Activated CD8-positive, alpha-beta memory T cell treated with anti-CD3 and anti-CD28 coated beads, Interleukin-2, amount 50 U/mL, for 48 hours (primary cell): ENCODE measurements at places on chromosomes 16 and 17.

DNA sequence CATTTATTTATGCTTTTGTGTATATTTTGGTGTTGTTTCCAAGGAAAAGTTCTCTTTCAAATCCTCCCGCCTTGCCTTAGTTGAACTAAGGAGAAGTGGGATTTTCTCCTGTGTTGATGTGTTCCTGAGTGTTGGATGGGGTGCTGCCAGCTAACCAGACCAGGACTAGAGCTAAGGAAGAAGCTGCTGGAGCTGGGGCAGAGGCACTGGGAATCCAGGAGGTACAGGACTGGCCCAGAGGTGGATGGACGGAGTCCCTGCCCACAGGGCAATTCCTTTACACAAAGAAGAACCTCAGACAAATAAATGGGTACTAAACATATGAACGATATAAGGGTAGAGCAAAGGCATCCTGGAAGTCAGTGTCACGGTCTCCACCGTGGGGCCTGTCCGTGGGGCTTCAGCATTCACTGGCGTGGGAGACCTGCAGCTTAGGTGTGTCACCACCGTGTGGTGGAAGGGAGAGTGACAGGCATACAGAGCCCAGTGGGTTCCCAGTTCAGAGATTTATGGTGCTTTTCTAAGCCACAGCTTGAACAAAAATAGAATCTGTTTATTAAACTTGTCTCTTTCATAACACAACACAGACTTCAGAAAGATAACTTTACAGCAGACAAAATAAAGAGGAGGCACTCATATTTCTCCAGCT is 270.7 kb downstream of the NTN1 start:
- peak; percentile 69 for DNase-seq

- DNase-seq, result no peak
These were observed 666 bp upstream of the METTL9 start for GRCh38 chr16:21598701-21599121.

DNA sequence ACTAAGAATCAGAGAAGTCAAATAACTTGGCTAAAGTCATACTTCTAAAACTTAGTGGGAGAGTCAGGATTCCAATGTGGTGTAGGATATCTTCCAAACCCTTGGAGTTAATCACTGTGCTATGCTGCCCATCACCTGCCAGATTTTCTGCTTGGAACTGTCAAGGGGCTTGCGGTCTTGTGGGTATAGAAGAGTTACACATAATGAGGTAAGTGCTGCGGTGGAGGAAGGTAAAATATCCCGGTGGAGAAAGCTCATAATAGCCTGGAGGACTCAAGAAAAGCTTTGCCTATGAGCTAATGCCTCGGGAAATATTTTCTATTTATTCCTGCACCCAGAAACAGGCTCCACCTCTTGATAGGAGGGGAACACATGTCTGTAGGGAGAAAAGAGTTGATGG is 195.6 kb downstream of the UTP18 start:
- no peak for DNase-seq

DNA sequence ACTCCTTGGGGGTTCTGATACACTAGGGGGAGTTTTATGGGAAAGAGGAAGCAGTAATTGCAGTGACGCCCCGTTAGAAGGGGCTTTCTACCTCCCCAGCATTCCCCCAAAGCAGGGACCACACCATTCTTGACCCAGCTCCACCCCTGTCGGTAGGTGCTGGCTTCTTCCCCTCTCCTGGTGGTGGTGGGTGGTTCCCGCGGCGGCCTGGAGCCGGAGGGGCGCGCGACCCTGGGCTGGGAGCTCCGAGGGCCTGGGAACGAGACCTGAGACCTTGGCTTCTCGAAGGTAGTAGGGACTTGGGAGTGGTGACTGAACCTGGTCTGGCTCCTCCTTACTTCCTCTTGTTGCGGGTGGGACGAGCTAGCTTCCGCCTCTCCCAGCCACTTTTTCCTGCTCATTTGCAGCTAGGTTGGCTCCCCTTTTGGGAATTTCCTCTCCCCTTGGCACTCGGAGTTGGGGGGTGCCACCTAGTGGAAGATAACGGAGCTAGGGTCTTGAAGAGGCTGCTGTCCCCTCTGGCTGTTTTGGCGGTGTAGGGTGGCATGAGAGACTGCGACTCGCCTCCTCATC is 438 bp downstream of the GRN start:
- no peak for DNase-seq

- DNase-seq, result no peak
These were observed 47.9 kb downstream of the CBFA2T3 start for GRCh38 chr16:88929091-88929445.

- no peak for DNase-seq
These were observed 5.1 kb upstream of the HEXIM1 start for GRCh38 chr17:45143094-45143670.

DNA sequence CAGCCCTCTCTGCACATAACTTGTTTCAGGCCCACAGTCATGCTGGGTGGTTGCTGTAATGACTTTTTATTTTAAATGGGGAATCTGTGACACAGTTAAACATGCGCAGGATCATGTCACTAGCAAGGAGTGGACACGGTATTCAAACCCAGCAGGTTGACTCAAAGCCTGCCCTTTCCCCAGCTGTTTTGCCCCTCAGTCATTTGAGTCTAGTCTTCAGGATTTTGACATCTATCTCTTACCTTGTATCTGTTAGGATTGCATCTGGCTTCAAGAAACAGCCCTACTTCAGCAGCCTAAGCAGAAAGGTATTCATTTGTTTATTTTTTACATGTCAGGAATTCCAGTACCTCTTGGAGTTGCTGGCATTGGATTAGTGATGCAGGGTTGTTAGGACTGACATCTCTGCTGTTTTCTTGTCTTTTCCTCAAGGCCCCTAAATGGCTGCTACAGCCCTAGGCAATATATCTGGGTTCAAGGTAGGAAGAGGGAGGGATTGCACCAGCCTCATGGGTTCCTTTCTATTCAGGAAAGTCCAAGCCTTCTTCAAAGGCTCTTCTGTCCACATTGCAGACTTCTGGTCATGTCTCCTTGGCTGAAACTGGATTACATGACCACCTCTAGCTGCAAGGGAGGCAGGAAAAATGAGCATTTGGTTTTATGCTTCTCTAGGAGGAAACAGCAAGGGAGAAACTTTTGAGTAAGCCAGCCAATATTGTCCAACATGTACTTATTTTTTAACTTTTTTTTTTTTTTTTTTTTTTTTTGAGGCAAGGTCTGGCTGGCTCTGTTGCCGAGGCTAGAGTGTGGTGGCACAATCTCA is 22.8 kb downstream of the ABCC1 start:
- DNase-seq, result no peak

DNA sequence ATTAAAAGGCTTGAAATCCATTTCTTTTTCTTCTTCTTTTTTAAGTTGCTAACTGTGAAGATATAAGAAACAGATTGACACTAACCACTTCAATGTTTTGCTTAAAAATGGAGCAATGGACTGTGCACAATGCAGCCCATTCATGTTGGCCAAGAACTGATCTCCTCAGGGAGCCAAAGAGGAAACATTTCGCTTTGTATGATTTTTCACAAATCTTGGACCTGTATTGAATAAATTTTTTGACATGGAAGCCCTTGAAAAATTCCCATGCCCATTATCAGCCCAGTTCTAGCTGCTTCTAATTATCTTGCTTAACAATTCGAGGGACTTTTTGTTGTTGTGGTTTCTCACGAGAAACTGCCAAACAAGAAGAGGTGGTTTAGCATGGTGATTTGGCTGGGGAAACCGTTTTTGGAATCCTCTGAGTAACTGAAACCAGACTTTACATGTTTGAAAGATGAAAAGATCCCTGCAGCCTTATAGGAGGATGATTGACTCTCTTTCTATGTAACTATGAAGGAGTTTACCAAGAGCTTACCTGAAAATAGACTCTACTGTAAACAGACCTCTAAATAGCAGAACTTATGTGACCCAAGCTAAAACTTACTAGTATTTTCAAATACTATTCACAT is 1389.4 kb upstream of the GOT2 start:
- no peak for DNase-seq

DNA sequence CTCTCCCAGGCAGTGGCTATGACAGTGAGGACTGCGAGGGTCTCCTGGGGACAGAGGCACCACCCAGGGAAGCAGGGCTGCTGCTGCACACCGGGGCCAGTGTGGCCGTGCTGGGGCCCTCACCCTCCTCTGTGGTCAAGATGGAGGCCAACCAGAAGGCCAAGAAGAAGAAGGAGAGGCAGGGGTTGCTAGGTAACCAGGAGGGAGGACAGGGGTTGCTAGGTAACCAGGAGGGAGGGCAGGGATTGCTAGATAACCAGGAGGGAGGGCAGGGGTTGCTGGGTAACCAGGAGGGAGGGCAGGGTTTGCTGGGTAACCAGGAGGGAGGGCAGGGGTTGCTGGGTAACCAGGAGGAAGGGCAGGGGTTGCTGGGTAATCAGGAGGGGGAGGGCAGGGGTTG is 55.2 kb downstream of the ACTG1 start:
- no peak for DNase-seq

DNA sequence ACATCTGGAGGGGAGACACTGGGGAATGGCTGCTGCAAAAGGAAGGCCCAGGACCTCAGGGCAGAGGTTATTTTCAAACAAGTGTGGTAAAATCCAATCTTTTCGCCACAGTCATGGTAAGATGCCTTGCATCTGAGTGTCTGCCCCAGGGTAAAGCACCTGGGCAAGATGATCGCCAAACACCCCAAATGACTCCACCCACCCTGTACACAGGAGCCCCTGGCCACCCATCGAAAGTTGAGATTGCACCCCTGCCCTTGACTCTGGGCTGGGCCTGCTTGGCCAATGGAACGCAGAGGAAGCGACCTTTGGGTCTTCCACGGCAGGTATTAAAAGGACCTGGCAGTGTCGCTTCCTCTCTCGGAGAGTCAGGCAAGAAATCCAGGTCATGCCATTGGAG is 88.8 kb downstream of the C16orf95 start:
- DNase-seq, result no peak

- no peak for DNase-seq
These were observed 10.0 kb downstream of the RGS11 start for GRCh38 chr16:265711-266110.

- DNase-seq, result no peak
These were observed 236.1 kb downstream of the ZNF423 start for GRCh38 chr16:49619811-49620157.

GRCh38 chr17:17382065-17382459 is 78.9 kb downstream of the NT5M start:
- no peak for DNase-seq

GRCh38 chr16:66007717-66008116 is 358.8 kb upstream of the CDH5 start:
- no peak for DNase-seq

DNA sequence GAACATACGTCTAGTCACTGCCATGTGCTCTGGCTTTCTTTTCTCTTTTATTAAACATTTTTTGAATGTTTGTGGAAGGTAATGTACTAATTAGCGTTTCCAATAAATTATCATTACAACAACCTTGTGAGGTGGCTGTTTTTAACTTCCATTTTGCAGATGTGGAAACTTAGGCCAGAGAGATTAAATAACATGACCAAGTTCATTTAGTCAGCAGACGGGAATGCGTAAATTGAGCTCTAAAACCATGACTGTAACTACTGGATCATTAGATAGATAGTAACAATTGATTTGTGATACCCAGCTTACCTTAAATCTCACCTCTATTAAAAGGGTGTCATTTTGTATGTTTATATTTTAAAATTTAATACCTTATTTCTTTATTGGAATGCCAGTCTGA is 49.4 kb downstream of the RABEP1 start:
- no peak for DNase-seq

DNA sequence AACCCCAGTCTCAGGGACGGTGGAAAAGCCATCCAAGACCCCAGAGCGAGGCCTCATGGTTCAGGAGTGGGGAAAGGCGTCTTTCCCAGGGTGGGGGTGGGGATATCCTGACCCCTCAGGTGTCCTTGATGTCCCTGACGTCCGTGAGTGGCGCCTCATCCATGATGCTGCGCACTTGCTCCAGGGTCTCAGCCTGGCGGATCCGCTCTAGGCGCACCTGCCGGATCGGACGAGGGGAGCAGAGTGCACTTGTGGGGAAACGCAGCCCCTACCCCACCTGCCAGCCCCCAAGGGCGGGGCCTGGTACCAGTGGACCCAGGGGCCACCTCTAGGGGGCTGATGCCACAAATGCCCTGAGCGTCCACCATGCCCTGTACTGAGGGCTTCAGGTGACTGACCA is 20.2 kb downstream of the RABEP2 start:
- DNase-seq, result no peak

DNA sequence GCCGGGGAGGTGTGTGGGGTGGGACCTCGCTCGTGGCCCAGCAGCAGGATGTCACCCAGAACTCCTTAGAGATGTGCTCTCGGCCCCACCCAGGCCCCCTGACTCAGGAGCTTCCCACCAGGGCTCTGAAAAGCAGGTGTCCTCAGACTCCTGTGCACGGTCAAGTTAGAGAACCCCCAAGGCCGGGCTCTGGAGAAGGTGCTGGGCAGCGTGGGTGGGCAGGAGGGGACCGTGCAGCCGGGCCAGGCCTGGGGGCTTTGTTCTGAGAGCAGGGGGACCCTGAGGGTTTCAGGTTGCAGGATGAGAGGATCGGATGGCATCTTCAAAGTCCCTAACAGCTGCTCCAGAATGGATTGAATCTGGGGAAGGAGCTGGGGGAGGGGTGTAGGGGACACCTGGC is 164.4 kb upstream of the CIBAR2 start:
- DNase-seq, result no peak

DNA sequence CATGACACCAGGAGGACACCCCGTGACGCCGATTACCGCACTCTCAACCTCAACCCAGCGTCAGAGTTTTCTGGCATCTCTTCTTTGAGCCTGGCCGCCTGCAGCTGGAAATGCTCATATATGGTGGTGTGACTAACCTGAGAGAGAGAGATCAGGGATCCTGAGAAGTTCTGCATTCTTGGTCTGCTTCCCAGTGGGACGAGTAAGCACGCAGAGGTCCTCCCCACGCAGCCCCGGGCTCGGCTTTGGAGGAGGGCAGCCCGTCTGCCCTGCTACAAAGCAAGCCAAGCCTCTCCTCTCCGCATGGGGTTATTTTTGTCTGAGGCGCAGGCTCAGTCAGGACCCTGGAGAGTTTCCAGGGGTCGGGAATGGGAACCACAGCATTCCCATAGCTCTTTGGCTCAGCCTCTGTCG is 16.5 kb downstream of the CRISPLD2 start:
- no peak for DNase-seq

DNA sequence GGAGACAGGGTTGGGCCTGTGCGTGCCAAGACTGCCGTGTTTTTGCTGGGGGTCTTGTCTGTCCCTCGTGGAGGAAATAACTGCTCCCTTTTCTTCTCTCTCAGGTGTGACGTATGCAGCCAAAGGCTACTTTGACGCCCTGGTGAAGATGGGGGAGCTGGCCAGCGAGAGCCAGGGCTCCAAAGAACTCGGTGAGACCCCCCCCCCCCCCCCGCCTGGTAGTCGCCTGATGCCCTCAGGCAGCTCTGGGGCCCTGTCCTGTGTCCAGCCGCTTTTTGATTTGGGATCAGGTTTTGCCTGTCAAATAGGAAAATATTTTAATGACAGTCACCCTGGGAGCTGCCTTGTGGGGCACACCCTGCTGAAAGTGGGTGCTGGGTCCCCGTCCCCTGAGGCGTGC is 22.8 kb downstream of the BAIAP2 start:
- no peak for DNase-seq

- DNase-seq, result peak; percentile 56
These were observed 3.0 kb downstream of the SECTM1 start for GRCh38 chr17:82330322-82331239.

GRCh38 chr17:14732211-14732610 is 431.3 kb downstream of the HS3ST3B1 start:
- no peak for DNase-seq
